NCI-H460 (cell line): ENCODE measurements at places on chromosomes 16 and 17. TPM values are rescaled to one million over a fixed set of nuclear protein-coding genes. Genes with fewer than 3 reads are reported as not detected.

GRCh38 chr17:80751946-80752581 is 207.4 kb downstream of the RPTOR start:
- no peak for DNase-seq

- DNase-seq, result no peak
These were observed 41.7 kb downstream of the ANKFY1 start for GRCh38 chr17:4221899-4222659.

DNA sequence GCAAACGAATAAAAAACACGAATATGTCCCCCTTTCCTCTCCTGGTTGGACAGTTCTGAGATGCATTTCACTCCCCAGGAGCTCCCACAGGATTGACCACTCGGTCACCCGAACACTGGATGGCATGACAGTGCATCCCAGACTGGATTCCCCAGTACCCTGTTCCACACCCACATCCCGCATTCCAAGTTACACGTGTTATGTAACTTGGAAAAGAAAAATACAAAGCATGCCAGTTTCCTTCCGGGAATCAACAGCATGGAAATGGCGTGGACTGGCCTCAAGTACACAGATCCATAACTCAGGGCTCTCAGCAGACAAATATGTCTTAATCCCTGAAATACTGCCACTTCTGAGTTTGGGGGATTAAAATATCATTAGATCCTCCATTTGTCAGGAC is 12.6 kb upstream of the KLHL36 start:
- no peak for DNase-seq

GRCh38 chr17:30336369-30337171 is 2.7 kb upstream of the TMIGD1 start:
- DNase-seq, result peak; percentile 64

Gene TTC19
- 42.7 and 52.6 TPM in 2 replicates for total RNA-seq
